NCI-H1694 (cell line): ENCODE measurements at places on chromosomes 6 and 20.

GRCh38 chr20:50744143-50744792, 12.9 kb downstream of the PARD6B start:
- DNase-seq: no peak

GRCh38 chr6:148001844-148002642, 340.6 kb upstream of the SASH1 start:
- no peak for DNase-seq

DNA sequence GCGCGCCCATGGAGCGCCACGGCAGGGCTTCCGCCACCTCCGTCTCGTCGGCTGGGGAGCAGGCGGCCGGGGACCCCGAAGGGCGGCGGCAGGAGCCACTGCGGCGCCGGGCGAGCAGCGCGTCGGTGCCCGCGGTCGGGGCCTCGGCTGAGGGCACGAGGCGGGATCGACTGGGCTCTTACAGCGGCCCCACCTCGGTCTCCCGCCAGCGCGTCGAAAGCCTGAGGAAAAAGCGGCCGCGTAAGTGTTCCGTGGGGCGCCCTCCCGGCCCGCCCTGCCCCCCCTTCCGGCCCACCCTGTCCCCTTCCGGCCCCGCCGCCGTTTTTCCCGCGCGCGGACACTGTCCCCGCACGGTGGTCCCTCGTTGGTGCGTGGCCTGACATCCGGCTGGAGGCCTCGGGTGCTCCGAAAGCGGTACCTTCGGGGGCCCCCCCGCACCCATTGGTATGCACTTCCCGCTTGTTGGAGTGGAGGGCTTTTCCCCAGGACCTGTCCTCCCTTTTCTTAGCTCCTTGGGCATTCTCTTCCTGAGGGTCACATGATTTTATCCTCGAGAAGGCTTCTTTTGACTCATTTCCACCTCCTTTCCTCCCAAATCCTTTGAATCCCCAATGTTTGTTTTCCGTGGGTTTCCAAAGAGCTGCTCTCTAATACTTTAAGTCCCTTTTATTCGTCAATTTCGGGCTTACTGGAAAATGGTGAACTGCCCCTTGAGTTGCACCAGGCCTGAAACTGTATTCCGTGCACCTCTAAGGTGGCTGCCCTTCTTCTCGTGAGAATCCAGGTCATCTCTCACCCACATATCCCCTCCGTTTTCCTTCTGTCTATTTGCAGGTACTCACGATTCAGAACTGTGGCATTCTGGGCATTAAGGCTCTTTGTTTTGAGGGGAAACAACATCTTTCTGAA, 556 bp downstream of the PANK2 start:
- no peak for DNase-seq

DNA sequence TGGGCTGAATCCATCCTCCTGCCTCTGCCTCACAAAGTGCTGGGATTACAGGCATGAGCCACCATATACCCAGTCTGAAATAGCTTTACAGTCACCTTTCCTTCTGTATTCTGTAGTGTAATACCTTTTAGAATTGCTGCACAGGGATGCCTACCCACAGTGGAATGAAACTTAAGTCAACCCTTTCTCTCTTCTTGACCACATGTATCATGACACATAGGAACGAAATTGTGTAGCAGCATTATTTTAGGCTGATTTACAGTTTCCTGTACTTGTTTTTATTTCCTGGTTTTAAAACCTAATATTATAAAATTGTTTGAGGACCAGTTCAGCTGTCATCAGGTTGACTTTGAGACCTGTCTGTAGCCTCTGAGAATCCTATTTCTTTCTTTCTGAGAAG, 297.8 kb downstream of the ZFAND3 start:
- DNase-seq: no peak

- DNase-seq: no peak
Observed at GRCh38 chr6:168942646-168943045, 311.0 kb downstream of the THBS2 start.

- no peak for DNase-seq
Observed at GRCh38 chr6:43276577-43277305, 21.3 kb upstream of the SLC22A7 start.

- DNase-seq: no peak
Observed at GRCh38 chr6:24108056-24108455, 18.0 kb upstream of the NRSN1 start.

DNA sequence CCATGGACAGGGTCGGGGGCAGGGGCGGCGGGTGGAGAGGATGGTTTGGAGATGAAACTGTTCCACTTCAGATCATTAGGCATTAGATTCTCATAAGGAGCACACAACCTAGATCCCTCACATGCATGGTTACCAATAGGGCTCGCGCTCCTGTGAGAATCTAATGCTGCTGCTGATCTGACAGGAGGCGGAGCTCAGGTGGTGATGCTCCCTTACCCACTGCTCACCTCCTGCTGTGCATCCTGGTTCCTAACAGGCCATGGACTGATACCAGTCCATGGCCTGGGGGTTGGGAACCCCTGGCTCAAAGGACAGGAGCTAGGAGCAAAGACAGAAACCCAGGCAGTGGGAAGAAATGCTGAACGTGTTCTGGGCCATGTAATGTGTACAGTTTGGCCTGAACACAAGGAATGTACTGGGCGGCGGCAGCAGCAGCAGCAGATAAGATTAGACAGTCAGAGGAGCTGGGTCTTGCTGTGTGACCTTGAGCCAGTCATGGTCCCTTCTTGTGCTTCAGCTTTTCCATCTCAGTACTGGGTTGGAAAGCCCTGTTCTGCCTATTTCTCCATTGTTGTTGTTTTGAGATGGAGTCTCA, 4.7 kb upstream of the SPAG4 start:
- DNase-seq: no peak

- DNase-seq: no peak
Observed at GRCh38 chr20:51300104-51300503, 242.4 kb downstream of the NFATC2 start.

DNA sequence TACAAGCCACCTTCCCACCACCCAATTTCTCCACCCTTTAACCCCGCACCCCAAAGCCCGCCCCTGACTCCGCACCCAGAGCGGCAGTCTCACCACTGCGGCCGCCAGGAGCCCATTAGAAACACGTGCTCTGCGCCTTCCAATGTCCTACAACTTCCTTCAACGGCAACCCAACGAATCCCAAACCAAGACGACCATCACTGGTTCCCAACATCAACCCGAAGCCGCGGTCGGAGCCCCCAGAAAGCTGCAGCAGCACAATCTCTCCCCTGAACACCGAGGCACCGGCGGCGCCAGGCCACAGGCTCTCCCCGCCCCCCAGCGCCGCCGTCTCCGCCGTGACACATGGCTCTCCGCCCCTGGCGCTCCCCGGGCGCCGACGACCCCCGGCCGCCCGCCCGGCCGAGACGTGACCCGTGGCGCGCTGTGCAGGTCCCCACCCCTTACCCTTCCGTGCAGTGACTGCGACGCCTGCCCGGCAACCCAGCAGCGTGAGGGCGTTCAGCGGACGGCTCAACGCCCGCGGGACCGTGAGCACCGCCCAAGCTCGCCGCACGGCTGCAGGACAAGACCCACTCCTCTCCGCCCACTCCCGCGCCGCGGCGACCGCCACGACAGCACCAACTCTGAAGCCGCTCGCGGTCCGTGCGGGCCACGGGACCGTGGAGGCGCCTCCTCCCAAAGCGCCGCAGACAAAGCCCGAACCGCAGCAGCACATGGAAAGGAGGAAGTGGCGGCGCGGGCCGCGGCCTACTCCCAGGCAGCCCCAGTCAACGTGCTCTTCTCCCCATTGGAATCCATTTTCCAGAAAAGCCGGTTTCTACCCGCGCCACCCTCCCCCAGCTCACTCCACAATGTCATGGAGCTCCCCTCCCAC, 551 bp downstream of the SYNCRIP start:
- DNase-seq: peak; percentile 24

GRCh38 chr6:21781128-21781527, 187.6 kb downstream of the SOX4 start:
- DNase-seq: no peak

DNA sequence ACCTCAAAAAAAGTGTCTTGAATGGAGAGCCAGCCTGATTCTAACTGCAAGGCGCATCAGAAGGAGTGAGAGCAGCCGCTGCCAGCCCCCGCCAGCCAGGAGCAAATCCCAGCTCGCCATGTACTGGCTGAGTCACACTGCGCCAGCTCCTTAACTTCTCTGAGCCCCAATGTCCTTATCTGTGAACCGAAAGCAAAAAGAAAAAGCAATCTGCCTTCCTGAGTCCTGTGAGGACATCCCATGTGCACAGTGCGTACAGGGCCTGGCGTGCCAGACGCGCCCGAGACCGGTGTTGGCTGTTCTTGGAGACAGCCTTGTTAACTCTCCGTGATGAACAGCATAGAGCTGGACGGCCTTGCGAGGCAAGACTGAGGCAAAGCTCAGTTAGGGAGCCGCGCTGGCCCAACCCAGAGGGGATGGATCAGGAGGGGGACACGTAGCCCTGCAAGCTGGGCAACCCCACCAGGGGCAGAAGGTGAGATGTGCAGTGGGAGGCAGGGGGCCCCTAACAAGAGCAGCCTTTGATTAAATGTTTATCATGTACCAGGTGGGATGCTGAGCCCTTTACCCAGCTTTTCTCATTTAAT, 122.7 kb downstream of the AGPAT4 start:
- no peak for DNase-seq
